ENCODE measurements at places on chromosomes 7 and 10. TPM values are rescaled to one million over a fixed set of nuclear protein-coding genes. Genes with fewer than 3 reads are reported as not detected.

GRCh38 chr10:30500963-30501504 lies 67.0 kb downstream of the MAP3K8 start:
- no peaks in the 10 kb centered on the region for H3K27me3 ChIP-seq
- H3K27ac ChIP-seq = no peak overlapping the region
- H3K36me3 ChIP-seq = no peaks in the 10 kb centered on the region
- no peak overlapping the region for H3K4me3 ChIP-seq

- peak overlapping the region; percentile 93 for H3K27ac ChIP-seq
- DNase-seq = no peak
- H3K4me3 ChIP-seq = peak overlapping the region; percentile 69
- peaks cover 2% of the 10 kb centered on the region for H3K27me3 ChIP-seq
- no peaks in the 10 kb centered on the region for H3K36me3 ChIP-seq
Measured at GRCh38 chr7:126605056-126605455, 647.7 kb downstream of the GRM8 start.

DNA sequence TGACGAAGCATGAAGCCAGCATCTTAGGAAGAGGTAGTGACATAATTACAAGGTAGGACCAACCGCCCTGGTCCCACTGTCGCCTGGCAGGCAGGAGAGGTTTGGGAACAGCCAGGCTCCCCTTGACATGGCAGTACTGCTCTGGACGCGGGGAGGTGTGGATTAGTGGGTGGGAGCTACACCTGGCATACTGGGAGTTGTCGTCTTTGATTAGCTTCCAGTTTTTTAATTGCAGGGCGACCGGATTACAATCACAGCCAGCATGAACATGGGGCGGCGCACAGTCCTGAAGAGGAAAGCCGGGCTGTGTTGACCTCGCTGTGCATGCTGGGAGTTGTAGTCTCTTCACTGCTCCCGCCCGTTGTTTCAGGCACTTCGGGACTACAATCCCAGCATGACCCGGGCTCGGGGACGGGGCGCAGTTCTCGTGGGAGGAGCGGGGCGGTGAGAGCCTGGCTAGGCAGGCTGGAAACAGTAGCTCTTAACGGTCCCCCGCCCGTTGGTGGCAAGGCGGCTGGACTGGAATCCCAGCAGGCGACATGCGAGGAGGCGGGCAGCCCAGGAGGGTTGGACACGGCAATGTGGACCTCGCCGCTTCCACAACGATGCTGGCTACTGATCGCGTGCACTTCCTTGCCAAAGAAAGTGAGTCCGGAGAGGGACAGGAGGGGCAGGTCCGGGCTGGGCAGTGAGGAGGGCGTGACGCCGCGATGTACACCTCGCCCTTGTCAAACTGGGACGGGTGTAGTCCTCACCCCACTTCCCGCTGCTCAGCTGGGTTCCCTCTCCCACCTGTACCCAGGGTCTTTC lies 98.0 kb upstream of the ZNF722 start:
- no peaks in the 10 kb centered on the region for H3K36me3 ChIP-seq
- no peak overlapping the region for H3K4me3 ChIP-seq
- no peak for DNase-seq
- no peak overlapping the region for H3K27ac ChIP-seq

- H3K4me1 ChIP-seq = no peaks in the 10 kb centered on the region
- no peak overlapping the region for H3K27ac ChIP-seq
- peaks cover 36% of the 10 kb centered on the region for H3K36me3 ChIP-seq
- no peak overlapping the region for H3K4me3 ChIP-seq
Measured at GRCh38 chr10:1141701-1142100, 85.5 kb downstream of the WDR37 start.

DNA sequence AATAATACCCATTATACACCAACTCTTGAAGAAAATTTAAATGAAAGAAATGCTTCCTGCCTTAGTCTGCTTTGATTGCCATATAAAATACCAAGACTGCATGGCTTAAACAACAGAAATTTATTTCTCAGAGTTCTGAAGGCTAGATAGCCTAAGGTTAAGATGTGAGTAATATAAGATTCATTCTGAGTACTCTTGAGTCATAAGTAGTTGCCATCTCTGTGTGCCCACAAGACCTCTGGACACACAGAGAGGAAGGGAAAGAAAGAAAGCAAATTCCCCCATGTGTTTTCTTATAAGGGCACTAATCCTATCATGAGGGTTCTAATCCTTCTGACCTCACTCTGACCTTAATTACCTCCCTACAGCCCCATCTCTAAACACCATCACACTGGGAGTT lies 201.2 kb downstream of the PTN start:
- H3K36me3 ChIP-seq = no peaks in the 10 kb centered on the region
- H3K27me3 ChIP-seq = no peaks in the 10 kb centered on the region
- no peak for DNase-seq

- H3K4me3 ChIP-seq = no peak overlapping the region
- DNase-seq = no peak
- peaks cover 13% of the 10 kb centered on the region for H3K4me1 ChIP-seq
Measured at GRCh38 chr10:89642193-89642592, 2.8 kb downstream of the PANK1 start.

ADK gene
- total RNA-seq = 16.4 TPM

PDZD7 gene
- 1.5 TPM for total RNA-seq

CCDC6 gene
- total RNA-seq = 28.1 TPM
